ENCODE measurements at places on chromosomes 13 and 19.

DNA sequence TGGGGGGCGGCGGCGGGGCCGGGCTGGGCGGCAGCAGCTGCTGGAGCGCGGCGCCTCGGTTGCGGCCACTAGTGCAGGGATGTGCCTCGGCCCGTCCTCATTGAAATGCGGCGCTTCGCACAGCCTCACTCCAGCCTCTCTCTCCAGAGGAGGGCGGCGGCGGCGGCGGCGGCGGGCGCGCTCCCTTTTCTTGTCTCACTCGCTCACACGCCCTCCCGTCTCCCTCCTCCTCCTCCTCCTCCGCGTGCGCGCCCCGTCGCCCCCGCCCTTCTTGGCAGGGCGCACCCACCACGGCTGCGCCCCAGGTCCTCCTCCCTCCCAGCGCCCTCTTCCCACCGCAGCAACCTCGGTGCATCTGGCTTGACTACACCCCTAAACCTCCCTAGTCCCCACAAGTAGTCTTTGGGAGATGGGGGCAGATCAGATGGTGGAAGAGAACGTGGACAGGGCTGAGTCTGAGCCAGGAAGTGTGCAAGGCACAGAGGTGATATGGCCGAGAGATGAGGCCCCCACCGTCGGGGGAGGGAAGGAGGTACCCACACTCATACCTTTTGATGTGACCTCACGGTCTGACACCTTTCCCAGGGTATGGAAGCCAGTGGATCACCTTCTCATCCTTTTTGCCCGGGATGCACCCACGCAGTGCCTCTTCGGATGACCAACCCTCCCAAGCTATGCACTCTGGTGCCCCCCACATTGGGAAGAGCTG lies at the start of gene DCLK1:
TSS of gene DCLK1 (minus strand) at position 161 of the 709 bp plus-strand sequence.
- peak; percentile 79 for DNase-seq

DNA sequence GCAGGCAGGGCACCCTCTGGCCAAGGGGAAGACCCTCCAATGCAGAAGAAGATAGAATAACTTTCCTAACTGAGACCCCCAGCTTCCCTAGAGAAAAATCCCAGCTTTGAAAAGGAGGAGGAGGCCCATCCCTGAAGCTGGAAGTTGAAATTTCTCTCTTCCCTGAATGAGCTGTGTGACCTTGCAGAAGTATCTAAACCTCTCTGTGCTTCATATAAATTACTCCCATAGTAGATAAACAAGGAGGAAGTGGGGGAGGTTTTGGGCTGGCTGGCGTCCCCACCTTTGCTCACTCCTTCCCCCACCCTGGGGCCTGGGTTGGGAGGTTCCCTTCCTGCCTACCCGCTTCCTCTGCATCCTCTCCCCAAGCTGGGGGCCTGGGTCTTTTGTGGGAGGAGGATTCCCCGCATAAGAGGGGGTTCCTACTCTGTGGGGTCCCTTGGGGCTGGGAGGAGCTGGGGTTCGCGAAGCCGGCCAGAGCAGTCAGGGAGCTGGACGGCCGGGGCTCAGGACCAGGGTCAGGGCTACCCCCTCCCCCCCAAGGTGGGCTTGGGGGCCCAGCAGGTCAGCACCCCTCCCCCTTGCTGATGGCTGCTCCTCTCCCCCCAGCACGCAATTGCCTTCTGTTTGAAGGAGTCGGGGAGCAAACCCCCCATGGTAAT lies 11.7 kb downstream of the CAMSAP3 start:
- no peak for DNase-seq

DNA sequence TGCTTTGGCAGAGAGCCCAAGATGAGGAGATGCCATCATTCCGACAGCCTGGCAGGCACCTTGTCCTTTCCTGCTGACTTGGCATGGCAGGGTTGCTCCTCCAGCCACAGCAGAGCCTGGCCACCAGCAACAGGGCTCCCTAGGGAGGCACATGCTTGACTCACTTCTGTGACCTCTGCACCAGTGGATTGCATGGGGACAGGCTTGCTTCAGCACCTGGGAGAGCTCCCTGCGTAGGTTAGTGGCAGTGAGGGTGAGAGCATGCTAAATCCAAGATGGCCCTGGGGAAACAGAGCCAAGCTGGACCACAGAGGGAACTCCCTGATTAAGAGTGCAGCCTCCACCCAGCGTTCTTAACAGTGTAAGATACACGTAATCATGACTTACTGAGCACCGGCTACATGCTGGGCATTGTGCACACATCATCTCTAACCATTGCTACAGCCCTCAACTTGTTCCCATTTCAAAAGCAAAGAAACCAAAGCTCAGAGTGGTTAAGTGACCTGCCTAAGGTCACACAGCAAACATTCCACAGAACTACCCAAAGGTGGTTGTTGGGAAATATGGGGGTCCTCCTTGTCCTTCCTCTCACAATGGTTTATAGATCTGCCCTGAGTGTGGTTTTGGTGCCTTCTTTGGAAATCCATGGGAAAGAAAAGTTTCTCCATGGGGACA lies 116.6 kb upstream of the UQCRFS1 start:
- peak; percentile 1 for DNase-seq

DNA sequence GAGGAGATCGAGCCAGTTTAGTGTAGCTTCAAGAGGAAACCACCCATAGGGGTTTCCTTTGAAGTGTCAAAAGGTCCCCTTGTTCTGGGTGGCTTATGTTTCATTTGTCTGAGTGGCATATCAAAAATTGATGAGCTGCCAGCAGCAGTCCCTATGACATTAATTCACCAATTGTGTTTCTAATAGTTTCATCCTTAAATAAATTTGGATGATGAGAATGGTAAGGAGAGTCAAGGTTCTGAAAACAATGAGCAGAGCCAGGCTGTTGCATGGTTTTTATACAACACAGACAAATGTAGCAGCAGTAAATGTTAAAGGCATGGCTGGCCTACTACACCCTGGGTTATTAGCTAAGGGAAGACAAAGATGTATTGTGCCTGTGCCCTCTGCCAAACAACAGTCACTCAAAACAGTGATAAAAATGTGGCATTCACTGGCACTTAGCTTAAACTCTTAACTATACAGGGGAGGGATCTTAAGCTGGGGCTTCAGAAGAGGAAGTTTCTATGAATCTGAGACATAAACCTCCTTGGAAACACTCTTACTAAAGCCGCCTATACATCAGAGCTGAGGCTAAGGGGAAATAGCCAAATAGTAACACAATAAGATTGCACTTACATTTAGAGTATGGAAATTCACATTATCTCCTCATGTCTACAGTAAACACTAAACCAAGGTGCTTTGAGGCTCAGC lies 200.5 kb downstream of the POU4F1 start:
- DNase-seq, result no peak

GRCh38 chr19:30968210-30968609 lies 381.0 kb downstream of the TSHZ3 start:
- DNase-seq, result no peak

- DNase-seq, result no peak
These were observed 855 bp downstream of the UNC13A start for GRCh38 chr19:17687141-17687856.

DNA sequence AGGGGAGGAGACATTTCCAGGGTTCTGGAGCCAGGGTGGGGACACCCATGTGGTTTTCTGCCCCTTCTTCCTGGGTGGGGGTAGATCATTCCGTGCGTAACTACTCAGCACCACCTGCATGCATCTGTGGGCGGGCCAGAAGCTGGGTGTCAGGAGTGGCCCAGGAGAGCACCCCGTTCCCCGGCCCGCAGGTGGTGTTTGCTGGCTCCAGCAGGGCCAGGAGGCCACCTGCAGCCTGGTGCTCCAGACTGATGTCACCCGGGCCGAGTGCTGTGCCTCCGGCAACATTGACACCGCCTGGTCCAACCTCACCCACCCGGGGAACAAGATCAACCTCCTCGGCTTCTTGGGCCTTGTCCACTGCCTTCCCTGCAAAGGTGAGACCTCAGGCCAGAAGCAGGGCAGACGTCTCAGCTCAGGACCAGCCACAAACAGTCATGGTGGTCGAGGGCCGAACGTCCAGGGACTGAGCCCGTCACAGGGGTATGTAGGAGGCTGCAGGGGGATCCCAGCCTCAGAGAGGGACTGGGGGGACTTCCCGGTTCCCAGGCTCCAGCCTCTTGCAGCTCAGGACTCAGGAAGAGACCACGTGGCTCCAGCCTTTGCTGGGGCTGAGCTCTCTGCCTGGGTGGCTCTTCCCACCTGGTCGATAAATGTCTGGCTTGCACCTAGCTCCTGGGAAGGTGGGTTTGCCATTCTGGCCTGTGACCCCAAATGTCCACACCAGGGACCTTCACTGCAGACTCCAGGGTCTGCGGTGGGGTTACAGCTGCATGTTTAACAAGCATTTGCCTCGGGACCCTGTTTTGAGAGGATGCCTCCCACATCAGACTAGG lies 1.6 kb downstream of the FSTL3 start:
- peak; percentile 27 for DNase-seq

- peak; percentile 4 for DNase-seq
These were observed 185.6 kb downstream of the MTUS2 start for GRCh38 chr13:29005763-29006120.

DNA sequence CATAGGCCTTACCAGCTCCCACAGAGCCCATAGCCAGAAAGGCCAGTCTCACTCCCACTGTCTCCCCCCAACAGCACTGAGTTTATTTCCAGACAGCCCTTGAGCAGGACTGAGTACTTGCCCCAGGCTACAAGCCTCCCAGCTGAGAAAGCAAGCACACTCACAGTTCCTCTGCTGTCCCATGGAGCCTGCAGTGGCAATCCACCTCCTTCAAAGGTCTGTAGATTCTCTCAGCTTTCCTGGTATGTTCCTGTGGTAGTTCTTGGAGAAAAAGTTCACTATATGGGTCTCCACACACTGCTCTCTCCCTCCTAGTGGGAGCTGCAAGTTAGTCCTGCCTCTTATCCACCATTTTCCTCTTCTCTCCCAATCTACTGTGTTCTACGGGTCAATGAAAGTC lies 728.7 kb downstream of the DIAPH3 start:
- DNase-seq, result no peak

DNA sequence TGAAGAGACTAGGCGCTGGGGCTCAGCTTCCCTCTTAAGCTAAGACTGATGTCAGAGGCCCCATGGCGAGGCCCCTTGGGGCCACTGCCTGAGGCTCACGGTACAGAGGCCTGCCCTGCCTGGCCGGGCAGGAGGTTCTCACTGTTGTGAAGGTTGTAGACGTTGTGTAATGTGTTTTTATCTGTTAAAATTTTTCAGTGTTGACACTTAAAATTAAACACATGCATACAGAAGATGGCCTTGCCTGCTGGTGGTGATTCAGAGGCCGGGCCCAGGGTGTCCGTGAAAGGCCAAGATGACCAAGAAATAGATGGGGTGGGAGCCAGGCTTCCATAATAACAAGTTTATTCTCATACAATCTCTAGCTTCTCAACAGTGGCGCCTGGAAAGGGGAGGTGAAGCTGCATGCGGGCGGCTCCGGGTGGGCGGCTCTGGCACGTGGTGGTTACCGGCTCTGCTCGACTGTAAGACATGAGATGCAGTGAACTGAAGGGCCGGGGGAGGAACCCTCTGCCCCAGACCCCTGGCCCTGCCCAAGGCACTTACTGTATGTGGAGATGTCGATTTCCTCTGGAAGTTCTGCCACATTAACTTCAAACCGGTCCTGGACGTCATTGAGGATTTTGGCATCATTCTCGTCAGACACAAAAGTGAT lies 10.5 kb downstream of the DDX39A start:
- DNase-seq, result no peak

DNA sequence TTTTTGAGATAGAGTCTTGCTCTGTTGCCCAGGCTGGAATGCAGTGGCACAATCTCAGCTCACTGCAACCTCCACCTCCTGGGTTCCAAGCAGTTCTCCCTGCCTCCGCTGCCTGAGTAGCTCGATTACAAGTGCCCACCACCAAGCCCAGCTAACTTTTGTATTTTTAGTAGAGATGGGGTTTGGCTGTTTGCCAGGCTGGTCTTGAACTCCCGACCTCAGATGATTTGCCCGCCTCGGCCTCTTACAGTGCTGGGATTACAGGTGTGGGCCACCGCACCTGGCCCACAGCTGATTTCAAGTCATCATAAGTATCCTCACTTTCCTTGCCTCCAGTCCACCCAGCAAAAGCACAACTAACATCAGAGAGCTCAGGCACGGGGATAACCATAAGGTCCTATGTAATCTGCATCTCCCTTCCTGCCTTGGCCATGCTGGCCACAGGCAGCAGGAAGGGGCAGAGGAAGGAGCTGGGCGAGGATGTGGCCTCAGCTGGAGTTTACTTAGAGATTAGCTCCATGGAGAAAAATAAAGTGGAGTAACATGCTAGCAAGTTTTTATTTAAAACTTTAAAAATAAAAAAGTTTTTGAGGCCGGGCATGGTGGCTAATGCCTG lies 22.9 kb upstream of the ADGRE1 start:
- no peak for DNase-seq
